Neural crest cell (in vitro differentiated cells): ENCODE measurements at places on chromosomes 4 and X. TPM values are rescaled to one million over a fixed set of nuclear protein-coding genes. Genes with fewer than 3 reads are reported as not detected.

GRCh38 chr4:1661695-1662094, 22.4 kb downstream of the FAM53A start:
- H3K4me1 ChIP-seq: no peaks in the 10 kb centered on the region
- H3K27ac ChIP-seq: no peak overlapping the region
- no peaks in the 10 kb centered on the region for H3K36me3 ChIP-seq
- no peak for DNase-seq
- no peak overlapping the region for H3K4me3 ChIP-seq

DNA sequence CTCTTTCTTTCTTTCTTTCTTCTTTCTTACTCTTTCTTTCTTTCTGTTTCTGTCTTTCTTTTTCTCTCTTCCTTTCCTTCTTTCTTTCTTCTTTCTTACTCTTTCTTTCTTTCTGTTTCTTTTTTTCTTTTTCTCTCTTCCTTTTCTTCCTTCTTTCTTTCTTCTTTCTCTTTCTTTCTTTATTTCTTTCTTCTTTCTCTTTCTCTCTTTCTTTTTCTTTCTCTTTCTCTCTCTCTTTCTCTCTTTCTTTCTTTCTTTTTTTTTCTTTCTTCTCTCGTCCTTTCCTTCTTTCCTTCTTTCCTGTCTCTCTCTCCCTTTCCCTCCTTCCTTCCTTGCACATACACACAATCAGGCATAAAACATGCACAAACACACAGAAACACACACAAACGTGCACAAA, 79.3 kb upstream of the SHOX start:
- no peaks in the 10 kb centered on the region for H3K36me3 ChIP-seq
- no peak overlapping the region for H3K4me3 ChIP-seq

The GNRHR gene
- not detected in 2 replicates for total RNA-seq

The CCDC149 gene
- total RNA-seq: 9.2 and 11.9 TPM in 2 replicates

The CSN1S1 gene
- total RNA-seq: not detected in 2 replicates

The PAGE2B gene
- total RNA-seq: not detected in 2 replicates

The ZAR1 gene
- total RNA-seq: 0.27 TPM in 1 of 2 replicates, not detected in the other
